Fibroblast of the aortic adventitia (primary cell): ENCODE measurements at places on chromosomes 11 and 22.

DNA sequence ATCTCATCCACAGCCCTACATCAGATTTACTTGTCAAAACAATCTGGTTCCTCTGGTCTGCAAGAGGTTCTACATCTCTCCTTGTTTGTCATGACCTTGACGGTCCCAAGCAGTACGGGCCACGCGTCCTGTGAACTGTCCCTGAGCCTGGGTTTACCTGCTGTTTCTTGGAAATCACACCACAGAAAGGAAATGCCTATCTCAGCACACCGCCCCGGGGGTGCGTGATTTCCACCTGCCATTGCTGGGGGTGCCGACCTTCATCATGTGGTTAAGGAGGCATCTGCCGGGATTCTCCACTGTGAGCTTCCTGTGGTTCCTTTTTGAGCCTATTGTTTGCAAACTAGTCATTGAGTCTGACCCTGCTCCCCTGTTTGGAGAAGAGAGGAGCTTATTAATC, 1363.4 kb downstream of the BRD1 start:
- DNase-seq = no peak

DNA sequence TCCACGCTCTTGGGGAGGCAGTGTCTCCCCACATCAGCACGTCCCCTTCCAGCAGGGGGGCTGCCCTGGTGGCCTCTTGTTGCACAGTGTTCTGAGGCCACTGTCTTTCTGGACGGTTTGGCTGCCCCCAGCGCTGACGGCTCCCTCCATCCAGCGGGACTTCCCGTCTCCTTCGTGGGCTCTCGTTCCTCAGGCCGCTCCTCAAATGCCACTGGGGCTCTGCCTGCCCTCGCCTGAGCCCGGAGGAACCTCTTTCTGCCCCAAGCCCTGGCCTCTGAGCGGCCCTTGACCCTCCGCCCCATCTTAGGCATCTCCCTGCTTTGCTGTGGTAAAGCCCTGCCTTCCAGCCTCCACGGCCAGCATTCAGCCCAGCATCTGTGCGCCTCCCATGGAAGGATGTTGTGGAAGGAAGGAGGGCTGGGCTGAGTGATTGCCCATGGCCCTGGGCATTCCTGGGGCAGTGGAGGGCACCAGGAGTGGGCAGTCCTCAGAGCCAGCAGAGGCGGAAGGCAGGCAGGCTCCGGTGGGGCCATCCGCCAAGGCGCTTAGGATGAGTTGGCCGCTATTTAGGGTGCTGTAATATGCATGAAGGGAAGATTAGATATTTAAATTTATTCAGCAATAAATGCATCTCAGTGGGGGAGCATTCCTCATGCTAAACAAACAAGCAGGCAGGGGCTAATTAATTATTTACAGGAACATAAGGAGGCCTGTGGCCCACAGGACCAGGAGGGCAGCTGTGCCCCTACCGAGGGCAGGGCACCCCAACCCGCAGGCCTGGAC, 17.8 kb downstream of the OTUB1 start:
- DNase-seq = no peak

DNA sequence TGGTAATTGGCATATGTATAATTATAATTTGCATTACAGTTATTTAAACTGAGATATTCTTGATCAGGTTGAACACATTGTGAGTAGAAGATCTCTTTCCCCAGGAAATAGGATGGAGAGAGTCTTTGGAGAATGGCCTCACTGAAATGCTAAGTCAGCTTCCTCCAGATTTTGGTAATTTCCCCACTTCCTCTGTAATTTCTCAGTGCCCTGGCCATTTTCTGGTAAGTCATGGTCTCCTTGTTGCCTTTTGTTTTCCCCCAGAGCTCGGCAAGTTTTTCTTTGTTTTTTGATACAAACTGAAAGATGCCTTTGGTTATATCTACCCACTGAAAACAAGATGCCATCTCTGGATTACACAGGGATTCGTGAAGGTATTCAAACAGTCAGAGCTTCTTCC, 12.8 kb upstream of the FBXO3 start:
- DNase-seq = no peak

DNA sequence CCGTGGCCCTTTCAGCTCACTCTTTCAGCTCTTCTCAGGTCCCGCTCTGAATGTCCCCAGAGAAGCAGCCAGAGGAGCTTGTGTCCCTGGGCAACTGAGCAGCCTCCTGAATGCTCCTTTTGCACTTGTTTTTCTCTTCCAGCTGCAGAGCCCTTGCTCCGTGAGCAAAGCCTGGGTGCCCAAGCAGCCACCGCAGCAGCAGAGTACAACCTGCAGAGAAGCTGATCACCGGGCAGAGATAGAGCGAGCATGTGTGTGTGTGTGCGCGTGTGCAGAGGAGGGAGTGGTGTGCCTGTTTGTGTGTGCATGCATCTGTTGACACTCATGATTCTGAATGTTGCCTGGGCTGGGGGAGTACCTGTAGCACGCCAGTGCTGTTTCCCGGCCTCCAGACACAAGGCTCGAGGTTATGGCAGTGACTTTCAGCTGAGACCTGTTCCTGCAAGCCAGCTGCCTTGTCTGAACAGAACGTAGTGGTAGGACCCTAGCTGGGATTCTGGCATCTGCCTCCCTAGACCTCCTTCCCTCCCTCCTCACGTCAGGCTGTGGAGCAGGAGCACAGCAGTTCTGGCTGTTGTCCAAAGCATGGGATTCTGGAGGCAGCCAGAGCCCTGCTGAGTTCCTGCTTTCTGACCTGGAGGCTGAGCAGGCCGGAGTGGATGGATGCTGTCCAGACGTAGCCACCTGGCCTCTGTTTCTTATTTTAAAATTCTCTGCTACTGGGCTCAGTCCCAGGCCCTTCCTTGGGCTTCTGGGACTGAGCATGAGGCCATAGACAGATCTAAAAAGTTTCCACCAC, 4.5 kb upstream of the MAPK8IP1 start:
- no peak for DNase-seq

DNA sequence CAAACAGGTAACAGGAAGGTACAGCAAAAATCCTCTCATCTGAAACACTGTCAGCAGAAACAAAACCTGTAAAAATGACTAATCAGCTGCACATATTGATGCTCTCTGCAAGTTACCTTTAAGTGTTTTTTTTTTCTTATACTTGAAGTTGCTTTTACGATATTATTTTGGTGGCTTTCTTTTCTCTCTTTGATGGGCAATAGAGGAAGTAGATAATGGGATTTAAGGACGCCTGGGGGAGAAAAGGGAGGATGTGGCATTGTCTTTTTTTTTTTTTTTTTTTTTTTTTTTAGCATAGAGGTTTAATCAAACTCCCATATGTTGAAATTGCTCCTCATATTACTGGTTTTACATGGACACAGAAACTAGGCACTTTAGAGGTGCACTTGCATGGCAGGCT, 11.4 kb upstream of the ADSL start:
- DNase-seq = no peak

- no peak for DNase-seq
These were observed 309.6 kb downstream of the METTL15 start for GRCh38 chr11:28417601-28418323.

DNA sequence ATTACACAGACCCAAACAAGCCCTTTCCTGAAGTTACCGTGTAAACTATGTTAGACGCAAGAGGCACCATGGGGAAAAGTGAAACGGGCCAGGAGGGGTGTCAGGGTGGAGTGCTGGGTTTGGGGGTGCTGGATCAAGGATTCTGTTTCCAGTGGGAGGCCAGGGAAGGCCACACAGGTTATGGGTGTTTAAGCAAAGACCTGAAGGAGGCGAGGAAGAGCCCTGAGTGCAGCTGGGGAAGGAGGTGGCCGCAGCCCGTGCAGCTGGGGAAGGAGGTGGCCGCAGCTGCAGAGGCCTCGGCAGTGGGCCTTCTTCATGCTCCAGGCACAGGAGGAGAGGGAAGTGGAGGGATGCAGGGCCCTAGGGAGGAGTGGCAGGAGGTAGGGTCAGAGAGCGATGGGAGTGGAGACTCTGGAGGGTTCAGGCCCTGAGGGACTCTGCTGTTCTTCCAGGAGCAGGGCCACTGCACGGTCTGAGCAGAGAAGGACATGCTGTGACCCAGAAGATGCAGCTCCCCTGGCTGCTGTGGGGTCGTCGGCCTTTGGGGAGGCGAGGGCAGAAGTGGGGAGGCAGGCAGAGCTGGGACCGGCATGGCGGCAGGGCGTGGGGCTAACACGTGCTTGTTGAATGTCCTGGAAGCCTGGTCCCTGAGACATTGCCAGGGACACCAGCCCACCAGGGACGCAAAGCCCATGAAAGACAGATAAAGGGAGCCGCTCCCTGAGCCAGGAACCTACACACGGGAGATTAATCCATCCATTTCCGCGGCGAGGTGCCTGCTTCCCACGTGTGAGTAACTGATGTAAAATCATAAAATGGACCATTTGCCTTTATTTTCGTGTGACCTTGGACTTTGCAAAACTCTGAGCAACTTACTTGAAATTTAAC, 1049.1 kb downstream of the BRD1 start:
- no peak for DNase-seq

GRCh38 chr11:19880088-19880345, 167.4 kb downstream of the NAV2 start:
- DNase-seq = no peak

GRCh38 chr11:12737024-12737423, 62.8 kb downstream of the TEAD1 start:
- DNase-seq = no peak

- peak; percentile 30 for DNase-seq
These were observed 2.6 kb downstream of the PGAP2 start for GRCh38 chr11:3810951-3811350.

- DNase-seq = no peak
These were observed 28.3 kb downstream of the TSPAN18 start for GRCh38 chr11:44754876-44755555.

DNA sequence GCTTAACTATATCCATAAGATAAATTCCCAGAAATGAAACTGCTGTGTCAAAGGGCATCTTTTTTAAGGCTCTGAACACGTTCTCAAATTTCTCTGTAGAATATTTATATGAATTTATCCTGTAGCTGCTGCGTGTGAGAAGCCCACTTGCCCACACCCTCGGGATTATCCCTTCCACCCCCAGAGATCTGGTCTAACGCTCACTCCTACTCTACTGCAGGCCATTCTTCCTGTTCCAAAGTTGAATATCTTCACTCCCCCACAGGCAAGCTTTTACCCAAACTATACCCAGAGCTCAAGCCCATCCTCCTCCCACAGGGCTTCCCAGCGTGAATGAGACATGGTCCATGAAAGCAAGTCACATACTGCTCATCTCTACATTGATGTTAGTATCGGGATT, 24.9 kb downstream of the SIAE start:
- DNase-seq = no peak

GRCh38 chr11:31487848-31488247, 21.6 kb downstream of the IMMP1L start:
- peak; percentile 83 for DNase-seq

DNA sequence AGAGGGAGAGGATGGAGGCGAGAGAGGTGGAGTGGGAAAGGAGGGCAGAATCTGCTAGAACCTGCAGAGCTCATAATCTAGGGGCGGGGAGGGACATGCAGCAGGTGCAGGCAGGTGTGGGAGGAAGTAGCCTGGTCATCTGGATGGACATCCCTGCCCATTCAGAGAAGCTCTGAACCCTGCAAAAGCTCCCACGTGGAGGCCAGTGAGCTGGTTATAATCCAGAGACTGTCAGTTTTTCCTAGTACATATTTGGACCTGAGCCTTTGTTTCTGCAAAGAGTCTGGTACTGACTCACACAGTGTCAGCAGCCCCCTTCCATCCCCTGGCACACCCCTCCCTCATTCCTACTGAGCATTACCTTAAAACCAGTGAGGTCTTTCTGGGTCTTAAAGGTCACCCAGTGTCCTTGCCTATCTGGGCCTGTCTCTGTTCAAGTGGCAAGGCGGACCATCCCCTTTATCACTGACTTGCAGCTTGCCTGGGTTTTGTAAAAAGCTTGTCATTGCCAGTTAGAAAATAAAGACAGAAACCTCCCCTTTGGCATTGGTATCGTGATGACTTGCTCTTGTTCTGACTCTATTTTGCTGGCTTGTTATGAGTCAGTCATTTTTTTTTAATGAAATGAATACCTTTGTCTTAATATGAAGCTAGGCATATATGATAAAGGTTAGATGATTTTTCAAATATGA, 26.1 kb downstream of the PTPRJ start:
- peak; percentile 85 for DNase-seq

- peak; percentile 62 for DNase-seq
These were observed 787 bp downstream of the LRRC10B start for GRCh38 chr11:61509043-61510029.

GRCh38 chr11:43643898-43644620, 36.5 kb upstream of the HSD17B12 start:
- DNase-seq = peak; percentile 79

DNA sequence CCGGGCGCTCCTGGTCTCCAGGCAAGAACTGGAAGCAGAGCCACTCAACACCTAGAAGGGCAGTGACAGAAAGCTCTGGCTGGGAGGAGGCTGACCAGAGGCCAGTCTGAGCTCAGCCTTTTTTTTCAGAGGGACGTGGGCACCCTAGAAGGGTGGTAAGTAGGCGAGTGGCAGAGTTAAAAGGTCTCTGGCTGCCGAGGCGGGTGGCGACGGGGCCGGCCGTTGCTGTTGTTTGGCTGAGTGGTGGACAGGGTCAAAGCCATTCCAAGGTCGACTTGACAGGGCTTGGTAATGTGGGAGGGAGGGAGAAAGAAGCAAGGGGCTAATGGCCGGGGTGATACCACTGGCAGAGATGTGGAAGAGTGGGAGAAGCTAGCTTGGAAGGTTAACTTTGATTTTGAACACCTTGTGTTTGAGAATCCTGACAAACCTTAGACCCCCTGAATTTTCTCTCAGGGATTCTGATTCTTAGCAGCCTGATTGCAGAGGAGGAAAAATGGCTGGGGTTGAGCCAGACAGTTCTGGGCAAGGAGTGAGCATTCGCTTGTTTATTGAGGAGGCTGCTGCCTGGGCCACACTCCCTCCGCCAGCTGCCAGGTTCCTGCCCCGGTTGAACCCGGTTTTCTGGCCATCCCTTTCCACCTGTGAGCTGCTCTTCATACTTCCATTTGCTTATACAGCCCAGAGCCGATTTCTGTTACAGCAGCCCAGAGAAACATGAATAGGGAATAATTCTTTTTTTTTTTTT, 868 bp upstream of the SYCE3 start:
- DNase-seq = no peak

DNA sequence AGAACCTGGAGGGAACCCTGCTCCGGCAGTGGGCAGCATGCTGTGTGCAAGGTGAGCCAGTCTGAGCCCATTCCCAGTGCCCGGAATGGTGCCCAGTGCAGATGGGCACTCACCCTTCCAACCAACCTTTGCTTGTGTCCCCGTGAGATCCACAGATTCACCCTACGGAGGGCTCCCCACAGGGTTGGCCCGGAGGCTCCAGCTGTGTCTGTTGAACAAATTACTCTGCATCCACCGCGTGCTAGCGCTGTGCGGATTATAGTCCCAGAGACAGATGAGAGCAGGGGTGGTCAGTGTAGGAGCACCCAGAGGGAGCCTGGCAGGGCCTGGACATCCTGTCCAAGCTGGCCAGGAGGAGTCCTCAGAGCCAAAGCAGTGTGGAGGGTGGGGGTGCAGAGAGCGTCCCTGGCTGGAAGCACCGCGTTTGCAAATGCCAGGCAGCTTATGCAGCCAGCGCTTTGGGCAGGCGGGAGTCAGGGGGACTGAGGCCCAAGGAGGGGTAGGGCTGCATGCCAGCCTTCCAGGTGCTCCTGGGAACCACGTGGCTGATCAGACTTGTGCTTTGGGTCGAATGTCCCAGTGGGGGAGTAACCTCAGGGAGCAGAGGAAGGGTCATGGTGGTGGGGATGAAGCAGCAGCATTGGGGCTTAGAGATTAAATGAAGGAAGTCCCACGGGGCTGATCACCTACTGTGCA, 80.5 kb downstream of the KCNQ1 start:
- no peak for DNase-seq

- DNase-seq = no peak
These were observed 37.9 kb downstream of the MAPK1 start for GRCh38 chr22:21829523-21829922.
